Ovary (tissue), 10 donors: ENCODE measurements at places on chromosomes 2 and 18. TPM values are rescaled to one million over a fixed set of nuclear protein-coding genes. Genes with fewer than 3 reads are reported as not detected.

DNA sequence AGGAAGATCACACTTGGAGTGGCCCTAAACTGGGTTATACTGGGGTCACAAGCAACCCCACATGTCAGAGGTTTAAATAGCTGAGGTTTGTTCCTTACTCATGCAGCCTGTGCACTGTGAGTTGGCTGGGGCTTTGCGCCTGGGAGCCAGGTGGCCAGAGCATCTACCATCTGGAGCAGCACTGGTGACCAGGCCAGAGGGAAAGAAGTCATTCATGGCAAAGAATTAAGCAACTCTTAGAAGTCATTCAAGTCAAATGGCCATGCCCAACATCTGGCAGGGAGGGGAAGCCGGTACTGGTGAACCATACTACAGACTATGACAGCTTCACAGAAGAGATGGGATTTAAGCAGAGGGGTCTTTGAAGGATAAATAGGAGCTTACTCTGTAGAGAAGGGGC lies 90.7 kb downstream of the POLR1A start:
- no peaks in the 10 kb centered on the region for H3K36me3 ChIP-seq
- no peaks in the 10 kb centered on the region for H3K27me3 ChIP-seq
- DNase-seq, result no peak
- no peaks in the 10 kb centered on the region for H3K4me1 ChIP-seq
- H3K27ac ChIP-seq, result no peak overlapping the region

DNA sequence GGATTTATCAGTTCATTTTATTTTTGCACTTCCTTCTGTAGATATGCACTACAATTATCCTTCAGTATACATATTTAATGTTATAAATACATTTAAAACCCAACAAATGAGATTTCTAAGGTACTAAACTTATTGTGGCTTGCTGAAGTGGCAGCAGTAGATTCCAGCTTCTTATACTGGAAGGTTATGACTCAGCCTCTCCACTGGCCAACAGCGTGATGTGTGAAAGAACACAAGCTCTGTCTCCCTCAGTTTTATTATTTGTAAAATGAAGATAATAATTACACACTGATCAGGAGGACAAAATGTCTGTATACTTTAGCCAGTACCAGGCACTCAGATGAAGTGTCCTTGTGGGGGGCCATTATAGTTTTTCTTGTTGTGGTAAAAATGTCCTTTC lies 1147.1 kb downstream of the CNTNAP5 start:
- no peaks in the 10 kb centered on the region for H3K4me1 ChIP-seq
- no peaks in the 10 kb centered on the region for H3K36me3 ChIP-seq
- no peak overlapping the region for H3K4me3 ChIP-seq
- no peak overlapping the region for H3K27ac ChIP-seq

GRCh38 chr2:65622951-65623535 lies 190.6 kb upstream of the SPRED2 start:
- H3K4me3 ChIP-seq, result no peak overlapping the region
- no peaks in the 10 kb centered on the region for H3K27me3 ChIP-seq
- no peaks in the 10 kb centered on the region for H3K4me1 ChIP-seq
- H3K36me3 ChIP-seq, result no peaks in the 10 kb centered on the region

- H3K4me1 ChIP-seq, result peaks cover 21% of the 10 kb centered on the region
- no peak for DNase-seq
- H3K27me3 ChIP-seq, result no peaks in the 10 kb centered on the region
- no peaks in the 10 kb centered on the region for H3K36me3 ChIP-seq
- no peak overlapping the region for H3K27ac ChIP-seq
- H3K4me3 ChIP-seq, result no peak overlapping the region
Measured at GRCh38 chr2:237672731-237673129, 45.3 kb downstream of the LRRFIP1 start.

- H3K36me3 ChIP-seq, result no peaks in the 10 kb centered on the region
- H3K27ac ChIP-seq, result no peak overlapping the region
- H3K4me3 ChIP-seq, result no peak overlapping the region
- H3K4me1 ChIP-seq, result no peaks in the 10 kb centered on the region
- H3K27me3 ChIP-seq, result no peaks in the 10 kb centered on the region
Measured at GRCh38 chr2:196546151-196546919, 93.2 kb upstream of the CCDC150 start.

- H3K36me3 ChIP-seq, result no peaks in the 10 kb centered on the region
- H3K4me1 ChIP-seq, result no peaks in the 10 kb centered on the region
- no peak for DNase-seq
- H3K4me3 ChIP-seq, result no peak overlapping the region
- H3K27ac ChIP-seq, result no peak overlapping the region
Measured at GRCh38 chr2:191912764-191913163, 65.9 kb upstream of the CAVIN2 start.

CFC1 gene
- not detected for total RNA-seq

- no peak overlapping the region for H3K4me3 ChIP-seq
- no peak overlapping the region for H3K27ac ChIP-seq
- no peaks in the 10 kb centered on the region for H3K27me3 ChIP-seq
Measured at GRCh38 chr2:227320305-227321094, 4.6 kb upstream of the MFF start.

- no peak overlapping the region for H3K4me3 ChIP-seq
- DNase-seq, result no peak
- no peaks in the 10 kb centered on the region for H3K36me3 ChIP-seq
- no peaks in the 10 kb centered on the region for H3K4me1 ChIP-seq
- no peaks in the 10 kb centered on the region for H3K27me3 ChIP-seq
Measured at GRCh38 chr18:54807303-54807702, 21.0 kb upstream of the RAB27B start.

DNA sequence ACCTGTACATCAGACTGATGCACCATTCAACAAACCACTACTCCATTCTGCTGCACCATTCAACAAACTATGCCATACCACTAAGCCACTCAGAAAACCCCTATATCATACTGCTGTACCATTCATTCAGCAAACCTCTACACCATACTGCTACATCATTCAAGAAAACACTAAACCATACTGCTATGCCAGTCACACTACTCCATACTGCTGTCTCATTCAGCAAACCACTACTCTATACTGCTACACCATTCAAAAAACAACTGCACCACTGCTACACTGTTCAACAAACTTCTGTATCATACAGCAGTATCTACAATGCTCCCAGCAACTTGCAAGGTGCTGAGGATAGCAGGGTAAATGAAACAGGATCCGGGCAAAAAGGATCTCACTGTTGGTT lies 12.9 kb upstream of the SLC1A4 start:
- DNase-seq, result no peak
- H3K27ac ChIP-seq, result no peak overlapping the region
- H3K36me3 ChIP-seq, result no peaks in the 10 kb centered on the region
- no peak overlapping the region for H3K4me3 ChIP-seq

GRCh38 chr18:36328916-36329315 lies 31.4 kb downstream of the FHOD3 start:
- no peak for DNase-seq
- no peak overlapping the region for H3K4me3 ChIP-seq
- no peaks in the 10 kb centered on the region for H3K36me3 ChIP-seq
- H3K4me1 ChIP-seq, result peaks cover 1% of the 10 kb centered on the region
